ENCODE measurements at places on chromosomes 1 and 21. TPM values are rescaled to one million over a fixed set of nuclear protein-coding genes. Genes with fewer than 3 reads are reported as not detected.

LRRC38 gene
- 0.06 TPM for total RNA-seq

HPCAL4 gene
- 0.25 TPM for total RNA-seq

GRHL3 gene
- total RNA-seq: 0.77 TPM

TCHH gene
- total RNA-seq: 0.31 TPM

OR2T11 gene
- not detected for total RNA-seq

KRTAP12-2 gene
- total RNA-seq: not detected

CLIC6 gene
- 0.06 TPM for total RNA-seq

MGST3 gene
- total RNA-seq: 201 TPM

CDA gene
- 29.1 TPM for total RNA-seq

MORN1 gene
- 6.4 TPM for total RNA-seq

RC3H1 gene
- 5.8 TPM for total RNA-seq

FCER1G gene
- total RNA-seq: not detected

ELOVL1 gene
- total RNA-seq: 147 TPM

LMOD1 gene
- not detected for total RNA-seq

CYP2J2 gene
- 0.11 TPM for total RNA-seq

INAVA gene
- 46.3 TPM for total RNA-seq

KCNJ6 gene
- 3.9 TPM for total RNA-seq

PGBD5 gene
- 0.37 TPM for total RNA-seq

CAPN8 gene
- total RNA-seq: 1.6 TPM

ZSWIM5 gene
- 0.46 TPM for total RNA-seq

FOXO6 gene
- total RNA-seq: 0.80 TPM

AP4B1 gene
- total RNA-seq: 8.7 TPM

HLX gene
- 4.2 TPM for total RNA-seq

NPPB gene
- total RNA-seq: not detected

TCEANC2 gene
- 2.1 TPM for total RNA-seq

FAM229A gene
- total RNA-seq: 3.9 TPM

AMY1C gene
- not detected for total RNA-seq

FRRS1 gene
- 1.5 TPM for total RNA-seq

AGBL4 gene
- total RNA-seq: not detected

RBM11 gene
- not detected for total RNA-seq

SYTL1 gene
- total RNA-seq: 0.39 TPM

FHL3 gene
- total RNA-seq: 7.0 TPM

SPRR4 gene
- total RNA-seq: not detected

Measured in A549 treated with Mapracorat at 1 μM for 4 hours (cell line).